ENCODE measurements at places on chromosomes 2 and 18. TPM values are rescaled to one million over a fixed set of nuclear protein-coding genes. Genes with fewer than 3 reads are reported as not detected.

DNA sequence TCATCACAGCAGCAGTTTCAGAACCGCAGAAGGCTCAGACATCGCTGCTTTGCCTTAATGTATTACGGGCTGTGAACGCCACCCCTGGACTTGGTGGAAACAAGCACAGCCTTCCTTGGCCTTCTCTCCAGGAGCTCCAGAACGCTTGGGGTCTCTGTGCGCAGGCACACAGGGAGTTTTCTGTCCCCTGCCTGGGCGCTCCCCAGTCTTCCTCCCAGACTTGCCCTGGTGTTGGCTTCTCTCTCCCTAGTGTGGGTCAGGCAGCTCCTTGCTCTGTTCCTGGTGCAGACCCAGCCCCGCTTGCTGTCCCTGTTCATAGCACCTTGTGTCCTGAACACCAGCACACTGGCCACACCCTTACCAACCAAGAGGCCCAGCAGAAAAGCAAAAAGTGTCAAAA, 103.6 kb downstream of the FAM210A start:
- no peak overlapping the region for H3K27ac ChIP-seq
- H3K4me1 ChIP-seq: no peaks in the 10 kb centered on the region
- no peak for DNase-seq
- H3K36me3 ChIP-seq: no peaks in the 10 kb centered on the region
- no peaks in the 10 kb centered on the region for H3K27me3 ChIP-seq
- H3K4me3 ChIP-seq: no peak overlapping the region

The CLEC4F gene
- total RNA-seq: 1.2 TPM

DNA sequence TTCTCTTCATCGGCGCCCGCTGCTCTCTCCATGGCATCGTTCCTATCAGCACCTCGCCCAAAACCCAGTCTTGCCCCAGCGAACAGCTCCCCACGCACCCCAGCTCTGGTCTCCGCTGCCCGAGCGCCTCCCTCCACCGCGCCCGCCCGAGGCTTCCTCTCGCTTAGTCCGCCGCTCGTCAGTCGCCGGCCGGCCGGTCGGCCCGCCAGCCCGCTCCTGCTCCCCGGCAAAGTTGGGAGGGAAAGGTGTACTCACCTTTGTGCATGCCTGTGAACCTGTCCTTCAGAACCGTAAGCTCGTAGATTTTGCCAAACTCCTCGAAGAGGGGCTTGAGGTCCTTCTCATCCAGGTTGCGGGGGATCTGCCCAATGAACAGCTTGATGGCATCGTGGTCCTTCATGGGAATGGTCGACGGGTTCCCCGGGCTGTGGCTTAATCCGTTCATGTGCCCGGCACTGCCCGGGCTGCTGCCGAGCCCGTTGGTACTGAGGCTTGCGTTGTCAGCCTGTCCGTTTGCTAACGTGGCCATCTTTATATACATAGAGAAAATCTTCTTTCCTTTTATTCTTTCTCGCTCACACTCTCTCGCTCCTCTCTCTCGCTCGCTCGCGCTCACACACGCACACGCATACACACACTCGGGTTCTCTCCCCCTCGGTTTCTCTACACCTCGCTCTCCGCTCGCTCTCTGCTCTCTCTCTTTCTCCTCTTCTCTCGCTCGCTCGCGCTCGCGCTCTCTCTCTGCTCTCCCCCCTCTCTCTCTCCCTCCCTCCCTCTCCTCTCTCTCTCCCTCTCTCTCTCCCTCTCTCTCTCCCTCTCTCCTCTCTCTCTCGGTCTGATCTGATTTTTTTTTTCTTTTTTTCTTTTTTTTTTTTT, at the start of gene CELF4:
Gene CELF4, minus strand, starts transcription at position 698 of the 876 bp plus-strand sequence.
- peak; percentile 64 for DNase-seq
- H3K4me1 ChIP-seq: peaks cover 17% of the 10 kb centered on the region
- peaks cover 72% of the 10 kb centered on the region for H3K27me3 ChIP-seq
- no peak within 1 kb of the TSS for H3K27ac ChIP-seq

GRCh38 chr2:98455494-98455976, 10.9 kb downstream of the INPP4A start:
- peaks cover 49% of the 10 kb centered on the region for H3K4me1 ChIP-seq
- peak overlapping the region; percentile 70 for H3K27ac ChIP-seq
- H3K36me3 ChIP-seq: peaks cover 6% of the 10 kb centered on the region
- no peak for DNase-seq
- H3K27me3 ChIP-seq: no peaks in the 10 kb centered on the region

DNA sequence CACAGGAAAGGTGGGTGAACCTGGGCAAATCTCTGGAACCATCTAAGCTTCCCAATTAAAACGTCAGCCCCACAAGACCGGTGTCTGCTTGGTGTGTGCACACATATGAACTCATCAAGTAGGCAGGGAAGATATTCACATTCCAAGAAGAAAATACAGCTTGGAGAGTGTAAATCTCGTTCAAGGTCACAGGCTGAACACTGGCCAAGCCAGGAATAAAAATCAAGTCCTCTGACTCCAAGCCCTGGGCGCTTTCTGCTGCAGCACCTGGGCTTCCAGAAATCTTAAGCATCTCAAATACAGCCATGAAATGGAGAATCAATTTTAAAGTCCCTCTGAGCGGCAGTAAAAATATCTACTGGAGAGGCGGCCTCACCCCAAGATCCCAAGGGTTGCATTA, 150.9 kb downstream of the TWIST2 start:
- no peak overlapping the region for H3K27ac ChIP-seq
- no peaks in the 10 kb centered on the region for H3K4me1 ChIP-seq
- H3K4me3 ChIP-seq: no peak overlapping the region
- DNase-seq: no peak
- H3K27me3 ChIP-seq: peaks cover under 1% of the 10 kb centered on the region

The CHRND gene
- total RNA-seq: not detected

The CDH2 gene
- 1.8 TPM for total RNA-seq

The GORASP2 gene
- 69.7 TPM for total RNA-seq

DNA sequence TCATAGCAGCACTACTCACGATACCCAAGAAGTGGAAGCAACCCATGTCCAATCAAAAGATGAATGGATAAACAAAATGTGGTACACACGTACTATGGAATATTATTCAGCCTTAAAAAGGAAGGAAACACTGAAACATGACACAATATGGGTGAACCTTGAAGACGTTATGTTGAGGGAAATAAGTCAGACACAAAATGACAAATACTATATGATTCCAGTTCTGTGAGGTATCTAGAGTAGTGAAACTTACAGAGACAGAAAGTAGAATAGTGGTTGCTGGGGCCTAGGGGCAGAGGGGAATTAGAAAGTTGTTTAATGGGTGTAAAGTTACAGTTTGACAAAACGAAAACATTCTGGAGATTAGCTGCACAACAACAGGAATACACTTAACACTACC, 24.7 kb downstream of the TLK1 start:
- no peaks in the 10 kb centered on the region for H3K27me3 ChIP-seq
- H3K27ac ChIP-seq: no peak overlapping the region
- DNase-seq: no peak
- peaks cover 3% of the 10 kb centered on the region for H3K4me1 ChIP-seq
- no peaks in the 10 kb centered on the region for H3K36me3 ChIP-seq

- no peak overlapping the region for H3K4me3 ChIP-seq
- no peaks in the 10 kb centered on the region for H3K4me1 ChIP-seq
- H3K36me3 ChIP-seq: no peaks in the 10 kb centered on the region
- no peaks in the 10 kb centered on the region for H3K27me3 ChIP-seq
- DNase-seq: no peak
Observed at GRCh38 chr2:144194326-144195071, 325.4 kb downstream of the ZEB2 start.

- no peak overlapping the region for H3K4me3 ChIP-seq
- no peaks in the 10 kb centered on the region for H3K27me3 ChIP-seq
- H3K4me1 ChIP-seq: peaks cover 62% of the 10 kb centered on the region
Observed at GRCh38 chr2:201151127-201151981, 31.6 kb upstream of the CASP10 start.

The B4GALT6 gene
- total RNA-seq: 3.5 TPM

The PER2 gene
- total RNA-seq: 22.7 TPM

The FBXO41 gene
- 2.1 TPM for total RNA-seq

The CCDC121 gene
- 4.2 TPM for total RNA-seq

The UNC80 gene
- total RNA-seq: not detected

- H3K4me1 ChIP-seq: no peaks in the 10 kb centered on the region
- H3K27me3 ChIP-seq: no peaks in the 10 kb centered on the region
- H3K36me3 ChIP-seq: no peaks in the 10 kb centered on the region
- no peak for DNase-seq
Observed at GRCh38 chr2:8551622-8552074, 130.2 kb upstream of the ID2 start.

- no peak for DNase-seq
- no peak overlapping the region for H3K4me3 ChIP-seq
- no peaks in the 10 kb centered on the region for H3K27me3 ChIP-seq
- H3K36me3 ChIP-seq: no peaks in the 10 kb centered on the region
- no peak overlapping the region for H3K27ac ChIP-seq
- no peaks in the 10 kb centered on the region for H3K4me1 ChIP-seq
Observed at GRCh38 chr2:18792684-18793083, 203.3 kb upstream of the NT5C1B start.

DNA sequence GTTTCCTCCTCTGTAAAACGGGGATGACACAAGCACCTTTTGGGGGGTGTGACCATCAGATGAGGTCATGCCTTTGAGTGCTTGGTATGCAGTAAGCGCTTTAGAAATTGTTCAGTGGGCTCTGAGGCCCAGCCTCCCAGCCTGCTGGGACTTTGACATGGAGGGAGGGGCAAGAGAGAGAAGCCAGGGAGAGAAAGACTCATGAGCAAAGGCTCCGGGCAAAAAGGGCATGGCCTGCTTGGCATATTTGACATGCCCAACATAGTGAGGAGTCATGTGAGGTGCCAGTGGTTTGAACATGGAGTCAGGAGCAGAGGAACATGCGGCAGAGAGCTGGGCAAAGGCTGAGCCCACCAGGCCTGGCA, 14.0 kb downstream of the TNS1 start:
- H3K4me1 ChIP-seq: peaks cover 27% of the 10 kb centered on the region
- no peak overlapping the region for H3K4me3 ChIP-seq
- no peaks in the 10 kb centered on the region for H3K27me3 ChIP-seq
- peak overlapping the region; percentile 71 for H3K27ac ChIP-seq
- peak; percentile 63 for DNase-seq

- DNase-seq: no peak
- no peaks in the 10 kb centered on the region for H3K4me1 ChIP-seq
- H3K4me3 ChIP-seq: no peak overlapping the region
- H3K36me3 ChIP-seq: no peaks in the 10 kb centered on the region
- H3K27me3 ChIP-seq: no peaks in the 10 kb centered on the region
Observed at GRCh38 chr2:15753811-15754702, 162.4 kb downstream of the DDX1 start.

DNA sequence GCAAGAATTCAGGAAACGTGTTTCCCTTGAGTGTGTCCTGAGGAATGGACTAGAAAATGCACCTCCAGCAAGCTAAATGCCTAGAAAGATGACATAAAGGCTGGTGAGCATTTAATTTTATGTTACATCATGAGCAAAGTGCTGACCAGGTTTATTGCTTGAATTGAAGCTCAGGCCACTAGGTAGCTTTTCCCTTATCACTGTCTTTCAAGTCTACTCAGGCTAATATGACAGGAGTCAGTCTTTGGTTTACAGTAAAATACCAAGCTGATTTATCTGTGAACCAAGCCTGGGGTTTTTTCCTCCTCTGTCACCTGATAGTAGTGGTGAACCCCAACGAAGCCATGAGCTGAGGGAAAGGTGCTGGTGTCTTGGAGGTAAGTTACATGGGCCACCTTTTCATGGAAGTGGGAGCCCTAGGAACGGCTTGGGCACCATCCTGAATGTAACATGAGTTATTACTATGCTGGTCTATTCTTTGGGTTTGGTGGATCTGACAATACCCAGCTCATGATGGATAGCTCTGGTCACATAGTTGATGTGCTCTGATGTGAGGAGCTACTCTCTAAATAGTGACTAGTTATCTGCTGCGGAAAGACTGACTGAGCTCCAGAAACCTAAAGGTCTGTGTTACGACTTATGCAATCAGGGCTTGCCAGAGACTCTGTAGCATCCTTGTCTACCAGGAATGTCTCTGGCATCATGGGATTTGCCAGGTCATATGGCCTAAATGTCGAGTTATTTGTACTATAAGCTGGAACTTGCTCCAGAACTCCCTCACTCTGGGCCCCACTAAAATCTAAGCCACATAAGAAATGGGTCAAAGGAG, 39.8 kb downstream of the NUP35 start:
- H3K4me3 ChIP-seq: no peak overlapping the region
- peaks cover 50% of the 10 kb centered on the region for H3K36me3 ChIP-seq
- DNase-seq: no peak
- no peak overlapping the region for H3K27ac ChIP-seq

The ZSWIM2 gene
- not detected for total RNA-seq

DNA sequence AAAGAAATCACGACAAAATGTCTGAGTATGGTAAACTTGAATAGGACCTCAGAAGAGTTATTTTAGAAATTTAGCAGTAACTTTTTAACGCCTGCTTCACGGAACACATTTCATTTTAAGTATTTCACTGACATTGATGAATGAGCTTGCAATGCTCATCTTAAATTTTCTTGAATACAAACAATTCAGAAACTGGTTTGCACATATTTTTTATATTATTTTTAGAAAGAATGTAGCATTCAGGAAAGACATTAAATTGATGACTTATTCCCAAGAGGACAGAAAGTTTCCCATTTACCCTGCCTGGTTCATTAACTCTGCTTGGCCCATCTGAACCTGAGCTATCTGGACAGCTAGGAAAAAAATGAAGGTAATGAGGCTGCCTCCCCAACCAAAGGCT, 89.3 kb downstream of the MBD2 start:
- no peak overlapping the region for H3K27ac ChIP-seq
- H3K27me3 ChIP-seq: no peaks in the 10 kb centered on the region
- H3K36me3 ChIP-seq: no peaks in the 10 kb centered on the region
- no peak overlapping the region for H3K4me3 ChIP-seq
- H3K4me1 ChIP-seq: no peaks in the 10 kb centered on the region

DNA sequence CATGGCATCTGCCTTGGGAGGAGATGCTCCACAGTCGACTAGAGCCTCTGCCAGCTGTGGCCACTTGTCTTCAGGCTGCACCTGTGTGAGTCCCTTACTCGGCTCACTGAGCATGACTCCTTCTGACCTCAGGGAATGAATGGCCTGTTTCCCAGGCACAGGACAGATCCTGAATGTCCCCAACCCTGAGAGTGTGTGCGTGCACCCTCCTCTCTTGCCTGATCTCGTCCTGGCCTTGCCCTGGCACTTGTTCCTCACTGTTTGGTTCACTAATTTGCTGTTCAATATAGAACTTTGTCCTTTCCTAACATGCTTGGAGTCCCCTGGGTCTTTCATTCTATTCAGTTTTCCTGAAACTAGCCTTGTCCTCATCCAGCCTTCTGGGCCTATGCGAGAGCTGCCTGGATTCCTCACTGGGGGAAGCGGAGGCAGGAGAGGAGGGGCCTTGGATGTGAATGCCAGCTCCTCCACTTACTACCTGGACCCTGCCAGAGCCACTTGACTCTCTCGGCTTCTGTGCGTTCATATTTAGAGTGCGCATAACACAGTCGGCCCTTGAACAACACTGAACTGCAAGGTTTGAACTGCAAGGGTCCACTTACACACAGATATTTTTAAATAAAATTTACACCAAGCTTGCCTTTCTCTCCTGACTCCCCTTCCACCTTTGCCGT, 184.8 kb downstream of the ACKR3 start:
- no peak for DNase-seq
- H3K36me3 ChIP-seq: no peaks in the 10 kb centered on the region
- H3K27ac ChIP-seq: no peak overlapping the region
- peaks cover 5% of the 10 kb centered on the region for H3K4me1 ChIP-seq
- no peak overlapping the region for H3K4me3 ChIP-seq

Measured in upper lobe of right lung (tissue), 1 donor.